ENCODE measurements at places on chromosomes 16 and 17.

GRCh38 chr16:20952139-20952920 is 51.8 kb downstream of the LYRM1 start:
- no peak for DNase-seq

- no peak for DNase-seq
Measured at GRCh38 chr17:19456016-19456927, 45.2 kb downstream of the RNF112 start.

GRCh38 chr17:83192161-83192788 is 112.9 kb downstream of the METRNL start:
- DNase-seq: peak; percentile 50

DNA sequence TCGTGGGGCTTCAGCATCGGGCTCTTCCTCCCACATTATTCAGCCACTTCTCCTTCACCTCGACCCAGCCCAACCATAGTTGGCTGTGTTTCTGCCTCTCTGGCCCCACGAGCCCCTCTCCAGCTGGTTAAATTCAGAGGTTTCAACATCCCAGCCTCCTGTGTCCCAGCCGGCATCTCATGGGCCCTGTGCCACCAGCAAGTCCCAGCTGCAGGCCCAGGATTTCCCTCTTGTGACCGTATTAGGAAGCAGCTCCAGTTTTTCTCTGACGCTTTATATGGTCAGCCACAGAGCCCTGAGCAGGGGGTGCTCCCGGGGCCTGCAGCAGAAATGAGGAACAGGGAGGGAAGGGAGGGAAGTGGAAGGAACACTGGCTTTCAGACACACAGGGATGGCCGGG is 27.4 kb downstream of the MYH11 start:
- DNase-seq: peak; percentile 69

GRCh38 chr17:57984936-57985674 is 2.9 kb downstream of the VEZF1 start:
- DNase-seq: no peak

- DNase-seq: no peak
Measured at GRCh38 chr17:40268141-40268712, 19.5 kb upstream of the CDC6 start.

- DNase-seq: no peak
Measured at GRCh38 chr17:32520104-32520701, 33.4 kb downstream of the CDK5R1 start.

GRCh38 chr16:86525696-86526095 is 15.4 kb downstream of the FOXF1 start:
- no peak for DNase-seq

- DNase-seq: no peak
Measured at GRCh38 chr17:81349397-81350319, 45.6 kb upstream of the BAHCC1 start.

DNA sequence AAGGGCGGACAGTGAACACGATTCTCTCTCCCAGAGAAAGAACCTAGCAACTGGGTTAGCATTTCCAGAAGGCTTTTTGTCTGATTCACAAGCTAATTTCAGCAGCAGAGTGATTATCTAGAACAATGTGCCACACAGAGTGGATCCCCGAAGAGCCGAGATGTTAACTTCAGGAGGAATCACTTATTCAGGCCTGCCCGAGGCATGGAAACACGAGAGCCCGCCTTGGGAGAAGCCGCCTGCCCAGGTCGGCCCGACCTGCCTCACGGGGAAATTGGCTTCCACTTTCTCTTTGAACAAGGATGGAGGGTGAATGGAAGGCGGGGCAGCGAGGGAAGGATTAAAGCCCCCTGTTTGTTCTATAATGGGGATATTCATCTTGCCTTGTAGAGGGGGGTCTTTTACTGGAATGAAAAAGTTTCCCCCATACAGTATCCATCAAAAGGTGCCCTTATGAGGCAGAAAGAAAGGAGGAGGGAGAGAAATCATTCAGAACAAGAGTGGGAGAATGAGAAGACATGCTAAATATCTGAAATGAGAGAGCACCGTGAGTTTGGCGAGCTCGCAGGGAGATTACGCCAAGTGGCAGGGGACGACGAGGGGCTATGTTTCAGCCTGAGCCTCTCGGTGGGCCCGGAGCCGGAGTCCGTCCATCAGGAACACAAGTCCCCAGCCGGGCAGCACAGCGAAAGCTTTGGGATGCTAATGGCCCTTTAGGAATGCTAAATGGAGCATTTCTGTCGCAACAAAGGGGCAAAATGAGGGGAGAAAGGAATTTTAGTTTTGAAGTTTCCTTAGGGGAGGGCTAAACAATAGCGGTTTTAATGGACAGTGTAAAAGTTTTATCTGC is 33.0 kb downstream of the NTN1 start:
- DNase-seq: no peak

GRCh38 chr16:15770512-15770911 is 86.3 kb downstream of the MYH11 start:
- no peak for DNase-seq

DNA sequence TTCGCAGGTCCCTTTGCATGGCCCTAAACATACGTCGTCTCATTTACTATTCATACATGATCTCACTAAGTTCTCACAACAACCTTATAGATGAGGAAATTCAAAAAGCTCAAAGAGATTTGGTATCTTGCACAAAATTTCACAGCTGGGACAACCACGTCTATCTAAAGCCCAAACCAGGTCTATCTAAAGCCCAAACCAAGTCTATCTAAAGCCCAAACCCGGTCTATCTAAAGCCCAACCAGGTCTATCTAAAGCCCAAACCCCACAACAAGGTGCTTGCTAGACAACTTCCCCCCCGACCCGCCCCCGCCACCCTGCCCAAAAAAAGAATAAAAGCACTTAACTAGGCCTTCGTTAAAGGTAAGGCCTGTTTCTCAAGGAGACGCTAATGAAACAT is 174.9 kb downstream of the VPS53 start:
- no peak for DNase-seq

- no peak for DNase-seq
Measured at GRCh38 chr16:24289166-24289700, 33.1 kb downstream of the CACNG3 start.

DNA sequence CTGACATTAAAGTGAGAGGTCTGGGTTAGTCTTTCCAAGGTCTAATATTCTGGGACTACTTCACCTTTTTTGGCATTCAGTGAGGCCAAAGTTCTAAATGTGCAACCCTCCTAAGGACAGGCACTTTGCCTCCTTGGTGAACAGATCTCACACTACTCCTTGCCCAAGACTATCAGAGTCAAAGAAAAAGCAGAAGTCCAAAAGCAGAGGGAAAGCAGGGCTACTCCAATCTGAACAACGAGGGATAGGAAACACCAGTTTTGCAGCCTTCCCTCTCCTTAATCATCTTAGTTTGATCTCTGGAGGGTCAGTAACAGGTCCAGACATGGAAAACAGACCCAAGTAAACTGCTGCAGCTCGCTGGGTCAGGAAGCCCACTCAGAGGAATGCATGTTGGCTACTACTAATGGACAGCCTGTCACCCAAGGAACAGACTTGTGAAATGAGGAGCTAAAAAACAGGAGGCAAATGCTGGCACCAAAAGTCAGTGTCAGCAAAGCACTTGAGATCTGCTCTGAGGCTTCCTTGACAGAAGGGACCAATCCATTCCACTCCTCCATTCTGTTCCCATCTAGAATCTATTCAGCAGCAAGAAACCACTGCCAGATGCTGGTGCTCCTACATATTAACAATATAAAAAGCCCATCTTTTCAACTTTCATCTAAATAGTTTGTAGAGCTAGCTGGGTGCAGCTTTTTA is 29.9 kb downstream of the DCUN1D3 start:
- no peak for DNase-seq

DNA sequence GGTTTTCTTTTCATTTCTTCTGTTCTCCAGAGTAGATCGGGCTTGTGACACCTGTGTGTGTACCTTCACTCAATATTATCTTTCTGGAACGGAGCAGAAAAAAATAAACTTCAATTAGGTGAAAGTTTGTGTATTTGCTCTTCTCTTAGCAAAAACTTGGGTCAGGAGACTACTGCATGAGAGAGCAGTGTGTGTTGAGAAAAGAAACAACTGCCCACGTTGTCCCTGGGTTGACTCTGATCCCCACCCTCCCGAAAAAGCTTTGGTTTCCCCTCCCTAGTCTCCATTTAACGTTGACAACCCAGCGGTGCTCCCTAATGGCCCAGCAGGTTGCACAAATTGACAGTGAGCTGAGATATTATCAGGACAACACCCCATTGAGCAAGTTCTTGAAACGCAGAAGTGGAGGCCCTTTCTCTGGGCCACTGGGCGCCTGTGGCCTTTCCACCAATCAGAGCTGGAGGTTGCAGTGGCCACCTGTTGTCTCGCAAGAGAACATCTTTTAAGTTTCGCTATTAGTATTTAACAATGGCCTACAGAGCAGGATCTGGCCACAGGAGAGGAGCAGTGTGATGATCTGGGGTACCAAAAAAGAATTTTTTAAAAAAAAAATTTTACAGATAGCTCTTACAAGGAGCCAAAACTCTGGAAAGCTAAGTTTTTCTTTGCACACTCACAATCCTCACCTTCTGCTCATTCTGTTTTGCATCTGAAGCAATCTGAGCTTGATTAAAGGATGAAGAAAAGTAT is 1.5 kb upstream of the TOX3 start:
- no peak for DNase-seq

DNA sequence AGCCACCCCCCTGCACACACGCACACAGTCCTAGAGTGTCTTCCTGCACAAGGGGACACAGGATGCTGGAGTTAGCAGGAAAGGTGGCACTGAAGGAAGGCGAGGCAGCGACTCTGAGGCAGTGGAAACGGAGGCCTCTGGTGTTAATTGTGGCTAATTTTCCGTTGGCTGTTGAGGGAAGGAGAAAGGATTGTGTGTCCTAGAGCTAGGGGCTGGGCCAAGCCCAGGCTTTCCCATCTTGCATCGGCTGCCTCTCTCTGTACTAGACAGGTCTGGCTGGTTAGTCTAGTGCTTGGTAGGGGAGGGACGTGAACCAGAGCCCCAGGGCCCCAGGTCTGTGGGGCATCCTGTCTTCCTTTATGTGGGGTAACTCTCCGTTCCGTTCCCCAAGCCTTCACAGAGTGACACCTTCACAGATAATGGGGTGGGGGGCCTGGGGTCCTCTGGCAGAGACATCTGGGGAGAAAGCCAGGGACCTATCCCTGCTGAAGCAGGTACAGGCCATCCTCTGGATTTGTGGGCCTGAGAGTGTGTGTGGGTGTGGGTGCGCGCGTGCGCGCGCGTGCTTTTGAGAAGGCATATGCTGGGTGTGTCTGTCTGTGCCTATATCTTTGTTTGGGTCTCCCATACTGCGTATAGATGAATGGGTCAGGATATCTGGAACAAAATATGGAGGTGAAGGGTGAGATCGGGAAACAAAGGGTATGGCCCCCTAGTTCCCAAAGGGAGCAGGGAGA is at the start of gene CHD3:
TSS of gene CHD3 (plus strand) at position 606 of the 737 bp plus-strand sequence. CDS start 212 bp downstream, outside the sequence.
- DNase-seq: no peak

GRCh38 chr17:34424814-34425491 is 61.9 kb upstream of the CCL1 start:
- DNase-seq: no peak

DNA sequence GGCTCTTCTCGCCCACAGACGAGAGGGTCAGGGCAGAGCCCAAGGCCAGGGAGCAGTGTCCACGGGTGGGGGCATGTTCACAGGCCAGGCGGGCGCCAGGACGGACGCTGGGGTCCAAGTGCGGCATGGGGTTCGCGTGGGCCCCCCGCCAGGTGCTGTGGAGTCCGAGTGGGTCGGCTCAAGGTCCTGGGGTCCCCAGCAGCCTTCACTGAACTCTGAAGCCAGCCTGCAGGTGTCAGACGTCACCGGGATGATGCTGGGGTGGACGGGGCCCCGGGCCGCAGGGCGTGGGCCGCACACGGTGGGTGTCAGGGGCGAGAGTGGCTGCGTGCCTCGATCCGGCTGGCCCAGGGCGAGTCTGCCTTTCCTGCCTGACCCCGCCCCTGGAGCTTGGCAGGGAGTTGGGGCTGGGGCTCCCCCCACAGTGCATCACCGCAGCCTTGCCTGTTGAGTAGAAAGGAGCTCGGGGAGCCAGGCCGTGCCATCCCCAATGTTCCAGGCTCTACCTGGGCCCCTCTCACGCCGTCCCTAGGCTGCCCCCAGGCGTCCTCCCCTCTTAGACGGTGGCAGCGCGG is 19.0 kb downstream of the CACNA1H start:
- no peak for DNase-seq

- DNase-seq: no peak
Measured at GRCh38 chr16:86471896-86472295, 38.4 kb upstream of the FOXF1 start.

GRCh38 chr16:87492291-87492630 is 563 bp downstream of the ZCCHC14 start:
- no peak for DNase-seq

DNA sequence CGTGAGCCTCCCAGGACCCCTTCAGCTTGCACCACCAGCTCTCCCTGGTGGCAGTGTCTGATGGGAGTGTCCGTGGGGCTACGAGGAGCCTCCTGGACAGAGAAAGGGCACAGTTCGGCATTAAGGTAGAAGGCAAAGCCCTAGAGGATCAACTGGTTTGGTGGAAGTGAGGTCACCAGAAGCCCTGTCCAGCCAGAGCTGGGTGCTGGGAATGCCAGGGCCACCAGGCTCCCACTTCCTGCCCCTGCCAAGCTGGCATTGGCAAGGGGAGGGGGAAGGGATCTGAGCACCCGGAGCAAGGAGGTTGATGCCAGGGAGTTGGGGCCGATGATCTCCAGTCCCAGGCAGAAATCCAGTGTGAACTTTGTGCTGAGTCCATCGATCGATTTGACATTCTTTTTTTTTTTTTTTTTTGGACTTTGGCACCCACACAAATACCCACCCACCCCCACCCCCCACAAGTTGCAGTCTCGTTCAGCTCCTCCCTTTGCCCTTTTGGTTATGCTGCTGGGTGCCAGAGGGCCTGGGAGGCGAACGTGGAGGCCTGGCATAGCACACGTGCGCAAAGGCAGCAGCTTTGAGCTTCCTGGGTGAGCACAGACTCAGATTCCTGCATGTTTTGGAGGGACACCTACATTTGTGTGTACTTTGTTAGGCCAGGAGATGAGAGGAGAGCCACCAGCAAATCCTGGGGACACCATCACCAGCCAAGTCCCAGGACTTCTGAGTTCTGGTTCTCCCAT is 2.1 kb downstream of the NHERF1 start:
- DNase-seq: no peak

GRCh38 chr17:74161503-74161875 is 42.0 kb upstream of the RPL38 start:
- no peak for DNase-seq

- peak; percentile 61 for DNase-seq
Measured at GRCh38 chr16:89565506-89566372, 5.3 kb downstream of the RPL13 start.

All from Right ventricle myocardium superior (tissue), 1 donor.